ENCODE measurements at places on chromosomes 6 and 20.

DNA sequence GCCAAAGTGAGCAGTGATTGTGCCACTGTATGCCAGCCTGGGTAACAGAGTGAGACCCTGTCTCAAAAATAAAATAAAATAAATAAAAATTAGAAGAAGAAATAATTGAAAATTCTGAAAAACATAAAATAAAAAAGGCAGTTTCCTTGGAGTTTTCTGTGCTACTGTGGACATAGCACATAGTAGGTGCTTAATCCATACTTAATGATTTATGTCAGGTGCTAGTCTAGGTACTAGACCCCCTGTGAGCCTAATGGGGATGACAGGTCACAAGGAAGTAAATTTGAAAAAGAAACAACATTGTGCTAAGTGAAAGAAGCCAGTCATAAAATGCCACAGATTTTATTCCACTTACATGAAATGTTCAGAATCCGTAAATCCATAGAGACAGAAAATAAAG, 9.2 kb upstream of the SLC9A8 start:
- no peak for DNase-seq

- DNase-seq: no peak
These were observed 15.1 kb downstream of the ELOVL2 start for GRCh38 chr6:11028959-11029358.

DNA sequence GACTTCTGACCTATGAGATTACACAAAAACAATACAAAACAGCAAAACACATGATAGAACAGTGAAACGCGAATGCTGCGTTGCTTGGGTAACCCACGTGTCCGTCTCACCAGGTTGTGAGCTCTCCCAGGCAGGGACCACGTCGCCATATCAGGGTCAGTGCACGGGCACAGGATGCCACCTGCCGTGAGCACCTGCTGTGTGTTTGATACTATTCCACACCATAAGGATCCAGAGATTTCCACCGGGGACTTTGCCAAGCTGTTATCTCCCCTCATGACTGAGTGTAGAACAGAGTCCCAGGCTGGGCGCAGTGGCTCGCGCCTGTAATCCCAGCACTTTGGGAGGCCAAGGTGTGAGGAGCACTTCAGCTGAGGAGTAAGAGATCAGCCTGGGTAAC, 288.0 kb downstream of the BMP7 start:
- no peak for DNase-seq

- DNase-seq: no peak
These were observed 57.3 kb downstream of the AHI1 start for GRCh38 chr6:135440087-135440792.

- no peak for DNase-seq
These were observed 10.2 kb upstream of the MAP3K7 start for GRCh38 chr6:90596967-90597539.

DNA sequence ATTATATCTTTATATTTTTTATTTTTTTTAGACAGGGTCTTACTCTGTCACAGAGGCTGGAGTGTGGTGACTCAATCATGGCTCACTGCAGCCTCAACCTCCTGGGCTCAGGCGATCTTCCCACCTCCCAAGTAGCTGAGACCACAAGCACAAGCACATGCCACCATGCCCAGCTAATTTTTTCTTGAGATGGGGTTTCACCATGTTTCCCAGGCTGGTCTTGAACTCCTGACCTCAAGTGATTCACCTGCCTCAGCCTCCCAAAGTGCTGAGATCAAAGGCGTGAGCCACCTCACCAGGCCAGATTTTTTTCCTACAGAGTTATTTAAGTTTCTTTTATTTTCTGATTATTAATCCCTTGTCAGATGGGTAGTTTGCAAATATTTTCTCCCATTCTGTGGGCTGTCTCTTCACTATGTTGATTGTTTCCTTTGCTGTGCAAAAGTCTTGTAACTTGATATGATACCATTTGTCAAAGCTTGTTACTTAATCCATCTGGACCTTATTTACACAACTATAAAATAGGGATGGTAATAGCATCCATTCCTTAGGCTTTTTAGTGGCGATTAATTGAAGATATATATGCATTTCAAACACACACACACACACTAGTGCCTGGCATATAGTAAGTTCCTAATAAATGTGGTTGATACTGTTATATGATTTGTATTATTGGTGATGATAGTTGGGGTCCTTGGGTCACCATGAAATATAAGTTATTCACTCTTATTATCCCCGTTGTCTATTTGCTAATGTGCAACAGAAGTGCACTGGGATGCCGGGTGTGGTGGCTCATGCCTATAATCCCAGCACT, 187.1 kb downstream of the BCAS1 start:
- no peak for DNase-seq

DNA sequence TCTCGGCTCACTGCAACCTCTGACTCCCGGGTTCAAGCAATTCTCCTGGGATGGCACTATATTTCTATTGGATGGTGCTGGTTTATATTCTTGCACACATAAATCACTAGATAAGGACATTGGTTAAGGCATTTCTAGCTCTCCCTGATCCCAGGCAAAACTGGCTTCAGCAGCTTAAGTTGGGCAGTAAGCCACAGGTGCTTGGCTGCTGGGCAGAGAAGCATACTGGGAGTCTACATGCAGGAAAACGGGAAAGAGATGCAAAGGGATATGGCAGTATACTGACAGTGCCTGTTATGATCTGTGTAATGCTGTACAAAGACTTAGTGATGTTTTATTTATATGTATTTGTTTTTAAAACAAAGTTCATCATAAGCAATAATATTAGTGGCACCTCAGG, 33.3 kb upstream of the ZFP64 start:
- no peak for DNase-seq

GRCh38 chr20:52204136-52204535, 12.6 kb upstream of the ZFP64 start:
- DNase-seq: no peak

DNA sequence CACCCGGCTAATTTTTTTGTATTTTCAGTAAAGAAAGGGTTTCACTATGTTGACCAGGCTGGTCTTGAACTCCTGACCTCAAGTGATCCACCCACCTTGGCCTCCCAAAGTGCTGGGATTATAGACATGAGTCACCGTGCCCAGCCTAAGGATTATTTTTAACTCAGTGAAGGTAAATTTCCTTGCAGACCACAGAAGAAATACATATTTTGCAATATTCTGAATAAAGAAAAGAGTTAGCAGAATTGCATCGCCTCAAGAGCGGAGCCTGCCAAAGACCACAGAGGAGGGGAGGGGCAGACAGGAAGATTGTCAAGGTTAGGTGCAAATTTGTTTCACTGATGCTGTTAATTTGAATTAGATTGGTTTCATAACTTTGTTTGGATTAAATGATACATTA, 47.4 kb downstream of the SOD2 start:
- DNase-seq: no peak

GRCh38 chr6:12395898-12396297, 105.7 kb downstream of the EDN1 start:
- DNase-seq: no peak

GRCh38 chr20:45407783-45408645, at the start of gene DBNDD2:
Gene DBNDD2 (plus strand): TSS chr20:45408289. CDS start chr20:45408468, 179 bp downstream.
- no peak for DNase-seq

DNA sequence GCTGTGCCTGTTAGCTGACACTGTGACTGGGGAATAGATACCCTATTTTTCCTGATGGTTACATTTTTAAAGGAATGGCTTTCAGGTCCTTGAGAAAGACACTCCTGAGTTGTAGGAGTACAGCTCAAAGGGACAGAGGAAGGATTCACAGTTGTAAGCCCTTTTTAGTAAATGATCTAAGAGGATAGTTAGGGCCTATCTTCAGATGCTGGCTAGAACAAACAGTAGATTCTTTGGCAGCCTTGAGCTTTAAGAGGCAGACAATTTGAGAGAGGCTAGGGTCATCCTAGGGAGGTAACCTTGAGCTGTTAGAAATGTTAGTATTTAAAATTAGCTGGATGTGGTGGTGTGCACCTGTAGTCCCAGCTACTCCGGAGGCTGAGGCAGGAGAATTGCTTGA, 111.5 kb downstream of the ZFAND3 start:
- no peak for DNase-seq

- no peak for DNase-seq
These were observed 319.7 kb upstream of the MAN1A1 start for GRCh38 chr6:119669221-119669620.

GRCh38 chr20:57398901-57399535, 7.8 kb downstream of the RBM38 start:
- no peak for DNase-seq

- DNase-seq: peak; percentile 84
These were observed 2.1 kb downstream of the SOX12 start for GRCh38 chr20:327186-328026.

DNA sequence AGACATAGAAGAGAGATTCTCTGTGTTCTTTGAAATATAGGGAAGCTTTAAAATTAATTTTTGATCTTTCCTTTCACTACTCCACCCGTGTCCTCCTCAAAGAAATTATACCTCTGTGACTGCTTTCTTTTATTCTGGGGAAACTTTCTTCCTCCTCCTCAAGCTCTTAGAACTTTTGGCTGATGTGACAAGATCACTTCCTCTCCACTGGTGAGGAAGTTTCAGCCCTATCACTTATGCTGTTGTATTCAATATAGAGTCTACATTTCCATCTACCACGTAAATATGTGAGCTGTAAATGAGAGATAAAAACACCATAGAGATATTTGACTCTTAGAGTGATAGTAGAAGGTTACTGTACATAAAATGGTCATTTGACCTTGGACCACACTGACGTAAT, 141.9 kb upstream of the SASH1 start:
- no peak for DNase-seq

GRCh38 chr6:46832816-46833215, 39.6 kb downstream of the MEP1A start:
- DNase-seq: no peak

DNA sequence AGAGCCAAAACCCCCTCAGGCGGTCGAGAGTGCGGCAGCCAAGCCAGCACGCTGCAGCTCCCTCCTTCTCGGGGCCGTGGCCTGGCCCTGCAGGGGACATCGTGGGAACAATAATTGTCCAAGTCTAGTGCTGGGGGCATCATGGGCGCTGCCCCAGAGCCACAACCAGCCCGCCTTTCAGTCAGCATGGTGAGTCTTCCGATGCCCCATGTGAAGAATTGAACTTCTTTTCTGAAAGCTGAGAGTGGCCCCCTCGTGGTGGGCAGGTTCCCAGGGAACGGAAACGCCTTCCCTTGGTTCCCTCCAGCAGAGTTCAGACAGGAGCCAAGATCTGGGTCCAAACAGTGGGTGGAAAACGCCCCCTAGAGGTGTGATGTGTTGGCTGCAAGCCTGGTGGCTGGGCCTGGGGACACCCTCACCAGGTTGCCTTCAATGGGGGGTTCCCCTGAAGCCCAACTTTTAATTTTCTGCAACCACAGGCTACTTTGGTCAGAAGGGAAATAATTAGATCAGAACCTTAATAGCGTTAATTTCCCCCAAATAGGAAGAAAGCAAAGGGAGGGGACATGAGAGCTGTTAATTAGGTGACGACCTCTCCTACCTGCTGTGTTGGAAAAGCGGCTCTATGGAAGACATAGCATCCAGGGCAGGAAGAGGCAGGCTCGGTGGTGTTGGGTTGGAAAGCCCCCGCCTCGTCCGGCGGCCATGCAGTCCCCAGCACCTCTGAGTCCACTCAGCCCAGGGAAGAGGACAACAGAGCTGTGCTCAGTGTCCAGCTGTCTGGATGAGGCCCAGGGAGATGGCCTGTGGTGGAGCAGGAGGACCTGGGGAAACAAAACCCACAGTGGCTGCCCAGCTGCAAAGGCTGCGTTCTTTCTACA, 4.7 kb upstream of the MRGBP start:
- DNase-seq: peak; percentile 82

- no peak for DNase-seq
These were observed 58.9 kb upstream of the SERINC1 start for GRCh38 chr6:122530440-122531046.

- no peak for DNase-seq
These were observed 119.6 kb downstream of the SCML4 start for GRCh38 chr6:107704347-107705013.

- DNase-seq: no peak
These were observed 4.0 kb downstream of the RNF24 start for GRCh38 chr20:4011226-4011975.

DNA sequence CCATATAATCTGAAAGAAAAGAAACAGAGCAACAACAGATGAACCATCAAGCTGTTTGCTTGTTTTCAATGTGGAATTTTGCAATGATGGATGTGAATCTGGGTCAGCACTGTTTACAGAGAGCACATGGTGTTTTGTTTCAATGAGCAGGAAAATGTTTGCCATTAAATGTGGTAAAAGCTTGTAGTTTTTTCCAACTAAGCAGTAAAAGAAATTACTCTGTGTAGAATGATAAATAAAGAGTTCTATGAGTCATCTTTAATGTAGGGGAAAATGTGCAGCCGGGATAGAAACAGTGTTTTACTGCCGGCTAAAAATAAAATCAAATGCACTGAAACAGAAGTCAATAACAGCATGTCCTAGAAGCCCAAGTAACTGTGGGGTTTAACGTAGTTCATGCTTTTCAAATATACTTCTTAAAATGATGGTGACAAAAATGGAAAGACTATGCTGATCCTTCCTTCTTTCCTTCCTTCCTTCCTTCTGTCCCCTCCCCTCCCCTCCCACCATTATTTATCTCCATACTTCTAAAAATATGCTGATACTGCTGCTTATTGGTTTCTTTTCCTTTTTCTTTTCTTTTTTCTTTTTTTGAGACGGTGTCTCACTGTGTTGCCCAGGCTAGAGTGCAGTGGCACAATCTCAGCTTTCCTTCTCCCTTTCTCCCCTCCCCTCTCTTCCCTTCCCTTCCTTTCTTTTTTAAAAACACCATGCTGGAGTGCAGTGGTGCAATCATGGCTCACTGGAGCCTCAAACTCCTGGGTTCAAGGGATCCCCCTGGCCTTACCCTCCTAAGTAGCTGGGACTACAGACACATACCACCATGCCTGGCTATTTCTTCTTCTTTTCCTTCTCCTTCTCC, 6.3 kb upstream of the NAA20 start:
- no peak for DNase-seq

- DNase-seq: no peak
These were observed 334.9 kb downstream of the TAF4 start for GRCh38 chr20:61730631-61731362.

DNA sequence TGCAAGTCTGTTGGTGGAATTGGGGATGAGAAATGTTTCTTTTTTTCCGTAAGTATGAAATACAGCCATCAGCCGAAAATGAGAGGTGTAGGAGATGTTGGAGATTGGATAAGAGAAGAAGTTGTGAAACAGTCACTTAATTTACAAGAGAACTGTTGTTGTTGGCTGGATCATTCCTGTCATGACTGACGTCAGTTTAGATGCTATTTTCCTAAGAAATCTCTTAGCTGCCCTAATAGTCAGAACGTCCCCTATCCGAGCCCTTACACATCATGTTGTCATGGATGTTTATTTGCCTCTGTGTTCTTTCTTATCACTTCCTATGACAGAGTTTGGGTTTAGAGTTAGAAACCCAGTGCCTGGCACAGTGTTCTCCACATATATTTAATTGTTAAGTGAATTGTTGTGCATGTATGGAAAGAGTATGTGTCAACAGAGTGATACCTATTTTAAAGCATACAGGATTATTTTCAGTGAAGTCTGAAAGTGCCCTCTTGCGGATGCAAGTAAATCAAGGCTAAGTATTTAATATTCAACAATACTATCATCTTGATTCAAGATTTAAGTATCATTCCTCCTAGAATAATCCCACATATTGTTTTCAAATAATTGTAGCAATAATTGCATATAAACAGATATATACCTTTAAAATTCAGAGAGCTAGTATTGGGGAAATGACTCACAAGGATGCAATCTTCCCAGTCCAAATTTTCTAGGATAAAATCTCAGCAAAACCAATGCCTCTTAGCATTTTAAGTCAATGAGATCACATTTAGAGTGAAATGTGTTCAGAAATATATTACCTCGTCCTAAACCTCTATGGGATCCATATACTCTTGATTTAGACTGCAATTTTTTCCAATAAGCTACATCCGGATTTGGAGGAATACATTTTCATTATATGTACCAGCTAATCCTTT, 309.9 kb upstream of the NOX3 start:
- DNase-seq: no peak
